Activated T-cell treated with anti-CD3 and anti-CD28 coated beads, Interleukin-2, amount 50 U/mL, for 72 hours (primary cell): ENCODE measurements at places on chromosomes 11 and 22. TPM values are rescaled to one million over a fixed set of nuclear protein-coding genes. Genes with fewer than 3 reads are reported as not detected.

Gene F2
- total RNA-seq, result not detected

DNA sequence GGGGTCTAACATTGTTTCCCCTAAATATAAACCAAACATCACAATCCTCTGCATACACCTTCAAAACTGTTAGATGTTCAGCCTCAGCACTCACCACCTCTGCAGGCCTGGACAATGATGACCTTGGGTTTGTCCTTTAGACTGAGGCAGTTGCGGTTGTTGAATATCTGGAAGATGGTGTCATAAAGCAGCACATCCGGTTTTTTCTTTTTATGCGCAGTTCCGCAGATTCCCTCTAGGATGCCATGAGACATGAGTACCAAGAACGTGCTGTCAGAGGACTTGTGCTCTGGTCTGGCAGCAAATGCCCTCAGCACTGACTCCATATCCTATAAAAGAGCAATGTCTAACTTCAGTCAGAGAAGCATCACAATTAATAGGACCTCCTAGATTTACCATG lies 22.8 kb downstream of the CASP5 start:
- no peak overlapping the region for H3K4me3 ChIP-seq
- H3K4me1 ChIP-seq, result peaks cover 7% of the 10 kb centered on the region
- DNase-seq, result peak; percentile 5
- no peak overlapping the region for H3K27ac ChIP-seq

Gene HBE1
- not detected for total RNA-seq

- H3K27ac ChIP-seq, result peak overlapping the region; percentile 97
- peaks cover 91% of the 10 kb centered on the region for H3K4me1 ChIP-seq
- peaks cover 22% of the 10 kb centered on the region for H3K36me3 ChIP-seq
- DNase-seq, result no peak
- no peak overlapping the region for H3K4me3 ChIP-seq
These were observed 8.2 kb downstream of the SF1 start for GRCh38 chr11:64770120-64770519.

DNA sequence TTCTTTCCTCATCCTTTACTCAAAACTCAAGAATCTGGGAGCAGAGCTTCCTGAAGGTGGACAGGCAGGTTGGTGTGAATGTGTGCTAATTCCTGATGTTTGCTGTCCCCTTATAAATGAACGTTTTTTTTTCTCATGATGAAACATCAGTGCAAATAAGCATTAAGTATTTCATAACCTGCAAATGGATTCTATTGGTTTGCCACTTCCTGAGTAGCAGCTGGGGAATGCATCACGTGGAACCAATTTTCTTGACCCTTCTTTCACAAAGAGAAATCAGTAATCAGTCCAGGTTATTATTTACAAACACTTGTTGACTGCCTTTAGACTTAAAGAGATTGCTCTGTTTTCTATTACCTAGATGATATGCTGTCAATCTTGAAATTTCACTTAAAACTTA lies 40.1 kb upstream of the SCN3B start:
- H3K36me3 ChIP-seq, result no peaks in the 10 kb centered on the region
- H3K4me1 ChIP-seq, result peaks cover 6% of the 10 kb centered on the region
- no peak overlapping the region for H3K4me3 ChIP-seq
- no peak for DNase-seq
- peaks cover 38% of the 10 kb centered on the region for H3K27me3 ChIP-seq
- H3K27ac ChIP-seq, result no peak overlapping the region

DNA sequence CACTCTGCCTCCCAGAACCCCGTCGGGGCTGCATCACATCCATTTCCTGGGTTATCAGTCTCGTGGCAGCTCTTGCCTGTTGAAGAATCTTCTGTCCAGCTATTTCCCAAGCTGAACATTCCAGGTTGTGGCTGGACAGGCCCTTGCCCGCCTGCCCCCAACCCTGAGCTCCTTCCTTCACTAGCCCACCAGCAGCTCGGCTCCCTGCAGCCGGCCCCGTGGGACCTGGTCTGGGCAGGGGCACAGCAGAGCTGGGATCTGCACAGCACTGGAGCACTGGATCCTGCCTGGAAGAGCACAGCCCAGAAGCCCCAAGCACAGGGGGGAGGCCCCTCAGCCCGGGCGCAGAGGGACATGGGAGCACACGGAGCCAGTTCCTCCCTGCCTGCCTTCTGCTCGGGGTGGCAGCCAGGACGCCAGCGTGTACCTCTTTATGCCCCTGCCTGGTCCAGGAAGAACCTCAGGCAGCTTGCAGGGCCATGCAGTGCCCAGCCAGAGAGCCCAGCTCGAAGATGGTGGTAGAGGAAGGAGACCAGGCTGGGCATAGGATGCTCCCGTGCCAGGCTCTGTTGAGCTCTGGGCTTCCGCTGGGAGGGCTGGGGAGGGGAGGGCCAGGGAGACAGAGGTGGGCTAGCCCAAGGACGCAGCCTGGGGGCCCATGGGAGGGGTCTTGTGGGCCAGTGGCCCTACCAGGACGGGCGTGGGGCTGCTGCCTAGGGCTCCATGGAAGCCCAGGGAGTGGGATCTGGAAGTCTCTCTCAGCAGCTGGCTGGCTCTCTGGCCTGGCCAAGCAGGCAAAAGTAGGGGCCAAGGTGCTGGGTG lies 16.6 kb upstream of the GNB1L start:
- H3K4me3 ChIP-seq, result no peak overlapping the region
- no peak overlapping the region for H3K27ac ChIP-seq
- H3K36me3 ChIP-seq, result no peaks in the 10 kb centered on the region
- no peaks in the 10 kb centered on the region for H3K4me1 ChIP-seq

Gene NCF4
- total RNA-seq, result 8.5 TPM

Gene ZNF214
- total RNA-seq, result 0.10 TPM

GRCh38 chr22:50361688-50362087 lies 18.6 kb downstream of the PPP6R2 start:
- peak overlapping the region; percentile 88 for H3K4me3 ChIP-seq
- peak; percentile 37 for DNase-seq
- H3K27ac ChIP-seq, result peak overlapping the region; percentile 58
- peaks cover 4% of the 10 kb centered on the region for H3K36me3 ChIP-seq
- no peaks in the 10 kb centered on the region for H3K27me3 ChIP-seq

GRCh38 chr11:11979488-11980117 lies 28.8 kb downstream of the DKK3 start:
- H3K4me3 ChIP-seq, result no peak overlapping the region
- DNase-seq, result no peak
- no peaks in the 10 kb centered on the region for H3K4me1 ChIP-seq
- no peak overlapping the region for H3K27ac ChIP-seq
- no peaks in the 10 kb centered on the region for H3K36me3 ChIP-seq

DNA sequence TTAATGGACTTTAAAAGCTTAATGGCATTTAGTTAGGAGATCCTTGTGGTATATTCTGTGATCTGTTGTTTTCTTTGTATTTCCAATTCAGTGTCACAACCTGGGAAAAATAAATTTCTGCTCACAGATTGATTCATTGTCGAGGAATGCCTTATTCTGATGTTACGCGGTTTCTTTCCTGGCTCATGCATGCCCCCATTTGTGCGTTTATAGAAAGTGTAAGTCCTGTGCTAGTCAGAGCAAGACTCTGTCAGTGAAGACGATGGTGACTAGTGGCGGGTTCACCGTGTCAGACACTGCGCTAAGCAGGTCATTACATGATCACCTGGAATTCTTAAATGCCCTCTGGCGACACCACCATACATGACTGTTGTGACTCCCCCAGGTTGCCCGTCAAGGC lies 169.4 kb downstream of the TBC1D22A start:
- peaks cover 18% of the 10 kb centered on the region for H3K4me1 ChIP-seq
- H3K36me3 ChIP-seq, result no peaks in the 10 kb centered on the region
- H3K4me3 ChIP-seq, result no peak overlapping the region

GRCh38 chr22:25563761-25564319 lies 635 bp upstream of the GRK3 start:
- H3K27ac ChIP-seq, result peak overlapping the region; percentile 1
- H3K4me1 ChIP-seq, result peaks cover 57% of the 10 kb centered on the region
- peak; percentile 1 for DNase-seq
- peak overlapping the region; percentile 78 for H3K4me3 ChIP-seq
- H3K27me3 ChIP-seq, result peaks cover 14% of the 10 kb centered on the region

DNA sequence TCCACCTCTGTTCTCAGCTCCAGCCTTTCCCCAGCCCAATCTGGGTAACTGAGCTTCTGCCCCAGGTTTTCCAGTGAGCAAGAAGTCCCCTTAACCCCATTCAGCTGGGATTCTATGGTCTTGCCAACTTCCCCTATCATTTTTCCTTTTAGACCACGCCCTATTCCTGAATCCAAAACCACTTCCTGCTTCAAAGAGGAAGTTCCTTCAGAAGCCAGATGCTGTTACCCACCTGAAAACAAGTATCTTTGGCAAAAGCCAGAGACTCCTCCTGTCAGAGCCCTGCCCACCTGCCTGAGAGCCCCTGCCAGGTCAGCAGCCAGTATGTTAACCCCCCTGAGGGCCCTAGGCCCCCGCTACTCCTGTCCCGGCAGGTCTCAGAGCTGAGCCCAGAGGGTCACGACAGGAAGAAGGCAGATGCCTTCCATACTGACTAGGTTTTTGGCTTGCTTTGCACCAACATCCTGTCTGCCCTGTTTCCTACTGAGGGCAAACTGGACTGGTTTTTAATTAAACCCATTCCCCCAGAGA lies 20.3 kb upstream of the MICAL2 start:
- H3K27me3 ChIP-seq, result no peaks in the 10 kb centered on the region
- no peaks in the 10 kb centered on the region for H3K36me3 ChIP-seq
- no peak overlapping the region for H3K4me3 ChIP-seq
- peak overlapping the region; percentile 43 for H3K27ac ChIP-seq

GRCh38 chr22:43851058-43851978 lies 11.0 kb downstream of the SULT4A1 start:
- no peak overlapping the region for H3K4me3 ChIP-seq
- H3K36me3 ChIP-seq, result no peaks in the 10 kb centered on the region
- H3K4me1 ChIP-seq, result no peaks in the 10 kb centered on the region
- no peak for DNase-seq
- H3K27ac ChIP-seq, result no peak overlapping the region
- peaks cover 4% of the 10 kb centered on the region for H3K27me3 ChIP-seq

- peaks cover 15% of the 10 kb centered on the region for H3K4me1 ChIP-seq
- no peaks in the 10 kb centered on the region for H3K36me3 ChIP-seq
- no peak for DNase-seq
- H3K27ac ChIP-seq, result no peak overlapping the region
- no peak overlapping the region for H3K4me3 ChIP-seq
These were observed 5.0 kb downstream of the THY1 start for GRCh38 chr11:119417726-119418540.

Gene CST6
- 0.79 TPM for total RNA-seq

- no peak overlapping the region for H3K27ac ChIP-seq
- H3K4me3 ChIP-seq, result no peak overlapping the region
- no peaks in the 10 kb centered on the region for H3K36me3 ChIP-seq
- DNase-seq, result no peak
- peaks cover 16% of the 10 kb centered on the region for H3K4me1 ChIP-seq
These were observed 152.9 kb downstream of the CACNA1I start for GRCh38 chr22:39723463-39723862.

- H3K27me3 ChIP-seq, result no peaks in the 10 kb centered on the region
- no peak overlapping the region for H3K27ac ChIP-seq
- peaks cover 53% of the 10 kb centered on the region for H3K4me1 ChIP-seq
- H3K36me3 ChIP-seq, result peaks cover 19% of the 10 kb centered on the region
- DNase-seq, result no peak
These were observed 1.1 kb upstream of the RAC2 start for GRCh38 chr22:37244922-37245722.

Gene OR5D13
- not detected for total RNA-seq

DNA sequence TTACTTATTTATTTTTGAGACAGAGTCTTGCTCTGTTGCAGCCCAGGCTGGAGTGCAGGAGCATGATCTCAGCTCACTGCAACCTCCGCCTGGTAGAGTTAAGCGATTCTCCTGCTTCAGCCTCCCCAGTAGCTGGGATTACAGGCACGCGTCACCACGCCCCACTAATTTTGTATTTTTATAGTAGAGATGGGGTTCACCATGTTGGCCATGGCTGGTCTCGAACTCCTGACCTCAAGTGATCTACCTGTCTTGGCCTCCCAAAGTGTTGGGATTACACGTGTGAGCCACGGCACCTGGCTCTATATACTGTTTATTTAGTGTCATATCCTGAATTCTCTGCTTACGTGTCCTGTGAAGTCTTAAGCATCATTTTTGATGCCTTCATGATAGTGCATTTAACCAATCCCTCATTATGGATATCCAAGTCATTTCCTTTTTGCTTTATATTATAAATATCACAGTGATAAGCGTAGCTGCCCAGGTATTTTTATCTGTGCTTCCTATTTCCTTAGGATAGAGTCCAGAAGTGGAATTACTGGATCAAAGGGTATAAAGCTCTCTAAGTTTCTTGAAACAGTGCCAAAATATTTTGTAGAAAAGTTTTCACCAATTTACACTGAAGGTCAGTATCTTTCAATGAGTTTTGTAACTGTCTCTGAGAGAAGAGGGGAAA lies 871 bp upstream of the SIDT2 start:
- H3K27me3 ChIP-seq, result no peaks in the 10 kb centered on the region
- peaks cover 2% of the 10 kb centered on the region for H3K36me3 ChIP-seq
- no peak for DNase-seq
- H3K4me3 ChIP-seq, result peak overlapping the region; percentile 97

- H3K4me3 ChIP-seq, result peak overlapping the region; percentile 93
- H3K4me1 ChIP-seq, result peaks cover 62% of the 10 kb centered on the region
- no peaks in the 10 kb centered on the region for H3K27me3 ChIP-seq
- H3K36me3 ChIP-seq, result no peaks in the 10 kb centered on the region
These were observed 95.8 kb downstream of the SWAP70 start for GRCh38 chr11:9759519-9760192.

Gene LAYN
- 12.3 TPM for total RNA-seq

Gene VWA5A
- 19.0 TPM for total RNA-seq

GRCh38 chr22:47098554-47098953 lies 336.1 kb downstream of the TBC1D22A start:
- peaks cover 13% of the 10 kb centered on the region for H3K4me1 ChIP-seq
- no peak overlapping the region for H3K4me3 ChIP-seq
- H3K27ac ChIP-seq, result no peak overlapping the region
- no peaks in the 10 kb centered on the region for H3K27me3 ChIP-seq

DNA sequence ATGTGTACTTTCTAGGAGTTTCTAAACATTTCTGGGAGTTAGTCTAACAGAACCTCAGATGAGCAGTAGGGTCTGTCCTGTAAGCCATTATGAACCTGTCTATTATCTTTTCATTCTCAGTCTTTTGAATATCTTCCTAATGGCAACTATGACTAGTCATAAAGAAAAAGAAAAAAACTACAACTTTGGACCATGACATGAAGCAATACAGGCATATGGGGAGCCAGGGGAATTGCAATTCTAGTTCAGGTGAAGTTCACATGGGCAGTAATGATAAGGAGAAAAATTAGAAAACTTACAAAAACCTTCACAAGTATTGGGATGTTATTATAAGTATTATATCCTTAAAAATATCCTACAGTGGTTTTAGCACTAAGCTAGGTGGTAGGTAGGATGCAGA lies 649.0 kb upstream of the ANO5 start:
- H3K36me3 ChIP-seq, result no peaks in the 10 kb centered on the region
- no peak overlapping the region for H3K27ac ChIP-seq
- no peaks in the 10 kb centered on the region for H3K27me3 ChIP-seq
- H3K4me1 ChIP-seq, result no peaks in the 10 kb centered on the region
- no peak overlapping the region for H3K4me3 ChIP-seq

Gene B3GAT1
- total RNA-seq, result 0.05 TPM
